ENCODE measurements at places on chromosomes 4 and X.

DNA sequence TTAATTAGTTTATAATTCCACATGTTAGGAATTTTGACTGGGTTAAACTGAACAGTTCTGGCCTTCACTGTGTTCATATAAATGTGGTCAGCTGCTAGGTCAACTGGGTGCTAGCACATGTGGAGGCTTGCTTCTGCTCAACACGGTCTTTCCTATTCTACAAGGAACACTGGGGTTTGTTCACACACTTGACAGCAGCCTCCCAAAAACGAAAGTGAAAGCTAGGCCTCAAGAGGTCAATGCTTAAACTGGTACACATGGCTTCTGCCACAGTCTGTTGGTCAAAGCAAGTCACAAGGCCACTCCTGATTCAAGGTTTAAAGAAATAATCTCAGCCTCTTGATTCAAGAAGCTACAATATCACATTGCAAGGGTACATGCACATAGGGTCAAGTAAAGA lies 126.5 kb downstream of the QDPR start:
- no peak for DNase-seq

DNA sequence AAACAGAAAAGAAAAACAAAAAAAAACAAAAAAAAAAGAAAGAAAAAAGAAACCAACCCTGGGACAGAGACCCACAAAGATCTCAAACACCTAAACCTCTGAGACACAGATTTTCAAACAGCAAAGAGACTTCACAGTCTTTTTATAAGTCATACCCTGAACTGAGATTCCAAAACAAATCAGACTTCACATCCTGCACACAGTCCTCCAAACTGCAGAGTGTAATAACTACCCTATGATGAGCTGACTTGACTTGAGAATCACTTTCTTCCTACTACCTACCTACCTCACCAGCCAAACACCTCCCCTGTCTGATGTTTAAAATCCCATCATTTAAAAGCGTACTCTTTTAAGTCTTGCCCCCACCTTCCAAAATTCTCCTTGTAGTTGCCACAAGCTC lies 25.2 kb upstream of the GLOD5 start:
- no peak for DNase-seq

GRCh38 chrX:133645256-133645655 lies 230.0 kb upstream of the GPC4 start:
- DNase-seq, result no peak

DNA sequence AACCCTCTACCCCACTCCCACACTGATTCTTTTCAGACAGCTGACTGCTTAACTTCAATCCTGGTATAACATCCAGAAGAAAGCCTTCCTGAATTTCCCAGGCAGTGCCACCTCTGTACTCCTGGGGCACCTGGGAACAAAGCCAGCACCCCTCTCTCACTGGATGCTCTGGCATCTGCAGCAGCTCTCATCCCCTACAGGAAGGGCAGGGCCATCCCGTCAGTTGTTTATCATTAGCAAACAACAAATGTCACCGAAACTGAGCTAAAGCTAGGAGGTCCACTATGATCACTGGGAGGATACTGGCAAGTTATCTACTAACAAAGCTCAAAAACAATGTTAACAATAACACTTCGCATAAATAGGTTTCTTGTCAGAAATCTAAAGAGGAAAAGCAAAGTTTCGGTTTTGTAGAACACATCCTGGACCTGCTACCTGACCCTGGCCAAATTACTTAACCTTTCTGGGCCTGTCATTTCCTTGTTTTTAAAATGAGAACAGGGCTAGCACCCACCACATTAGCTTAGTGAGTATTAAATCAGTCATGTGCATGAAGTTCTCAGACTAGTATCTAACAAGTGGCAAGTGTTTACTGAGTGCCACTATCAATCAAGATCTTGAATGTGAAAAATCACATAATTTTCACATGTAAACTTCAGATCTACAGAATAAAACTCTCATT lies 86.6 kb downstream of the NR3C2 start:
- no peak for DNase-seq

DNA sequence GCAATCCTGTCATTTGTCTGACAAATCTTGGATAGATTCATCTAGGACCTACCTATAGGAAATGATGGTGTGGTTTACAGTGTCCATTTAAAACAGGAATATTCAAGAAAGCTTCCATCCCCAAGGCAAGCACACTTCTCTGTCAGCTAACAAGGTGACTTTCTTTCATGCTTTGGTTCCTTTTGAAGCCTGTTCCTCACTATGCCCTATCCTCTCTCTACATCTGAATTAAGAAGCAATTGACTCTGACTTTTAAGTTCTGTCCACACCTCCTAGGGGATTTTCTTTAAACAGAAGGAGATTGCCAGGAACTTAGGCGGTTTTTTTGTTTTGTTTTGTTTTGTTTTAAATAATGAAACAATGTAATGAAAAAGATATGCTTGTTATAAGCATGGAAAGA lies 1181.4 kb upstream of the TENM3 start:
- no peak for DNase-seq

DNA sequence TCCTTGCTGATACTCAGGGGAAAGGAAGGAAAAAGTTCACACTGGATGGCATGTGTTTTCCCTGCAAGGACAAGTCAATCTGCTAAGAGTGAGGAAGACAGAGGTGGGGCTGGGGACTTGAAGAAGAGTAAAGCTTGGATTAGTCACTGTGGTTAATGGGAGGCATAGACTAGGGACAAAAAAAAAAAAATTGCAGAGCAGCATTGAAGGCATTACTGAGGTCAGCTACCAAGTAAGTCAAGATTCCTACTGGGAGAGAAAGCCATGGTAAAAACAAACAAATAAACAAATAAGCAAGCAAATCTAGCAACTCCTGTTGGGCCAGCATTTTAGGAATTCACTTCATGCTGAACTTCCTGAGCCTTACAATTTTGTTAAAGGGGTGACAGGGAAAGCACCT lies 58.2 kb upstream of the GPC4 start:
- DNase-seq, result no peak

- DNase-seq, result no peak
These were observed 696.4 kb downstream of the DMD start for GRCh38 chrX:32514986-32515385.

All from naive thymus-derived CD4-positive, alpha-beta T cell (primary cell).